ENCODE measurements at places on chromosomes 7 and 10.

- no peak for DNase-seq
Observed at GRCh38 chr10:26854524-26854923, 6.2 kb downstream of the ABI1 start.

DNA sequence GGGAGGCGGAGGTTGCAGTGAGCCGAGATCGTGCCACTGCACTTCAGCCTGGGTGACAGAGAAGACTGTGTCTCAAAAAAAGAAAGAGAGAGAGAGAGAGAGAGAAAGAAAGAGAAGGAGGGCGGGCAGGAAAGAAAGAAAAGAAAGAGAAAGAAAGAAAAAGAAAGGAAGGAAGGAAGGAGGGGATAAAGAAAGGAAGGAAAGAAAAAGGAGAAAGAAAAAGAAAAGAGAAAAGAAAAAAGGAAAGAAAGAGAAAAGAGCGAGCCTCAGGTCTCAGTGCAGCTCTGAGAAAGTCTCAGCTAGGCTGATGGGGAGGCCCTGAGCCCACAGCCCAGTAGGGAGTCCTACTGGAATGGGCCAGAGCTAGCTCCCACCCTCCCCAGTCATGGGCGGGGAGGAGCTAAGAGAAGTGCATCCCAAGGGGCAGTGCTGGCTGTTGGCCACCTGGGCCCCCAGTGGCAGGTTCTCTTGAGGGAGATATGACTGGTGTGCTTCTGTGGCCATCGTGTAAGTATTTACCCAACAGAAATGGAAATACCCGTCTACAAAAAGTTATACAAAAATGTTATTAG, 69.3 kb downstream of the ABRAXAS2 start:
- DNase-seq = no peak

DNA sequence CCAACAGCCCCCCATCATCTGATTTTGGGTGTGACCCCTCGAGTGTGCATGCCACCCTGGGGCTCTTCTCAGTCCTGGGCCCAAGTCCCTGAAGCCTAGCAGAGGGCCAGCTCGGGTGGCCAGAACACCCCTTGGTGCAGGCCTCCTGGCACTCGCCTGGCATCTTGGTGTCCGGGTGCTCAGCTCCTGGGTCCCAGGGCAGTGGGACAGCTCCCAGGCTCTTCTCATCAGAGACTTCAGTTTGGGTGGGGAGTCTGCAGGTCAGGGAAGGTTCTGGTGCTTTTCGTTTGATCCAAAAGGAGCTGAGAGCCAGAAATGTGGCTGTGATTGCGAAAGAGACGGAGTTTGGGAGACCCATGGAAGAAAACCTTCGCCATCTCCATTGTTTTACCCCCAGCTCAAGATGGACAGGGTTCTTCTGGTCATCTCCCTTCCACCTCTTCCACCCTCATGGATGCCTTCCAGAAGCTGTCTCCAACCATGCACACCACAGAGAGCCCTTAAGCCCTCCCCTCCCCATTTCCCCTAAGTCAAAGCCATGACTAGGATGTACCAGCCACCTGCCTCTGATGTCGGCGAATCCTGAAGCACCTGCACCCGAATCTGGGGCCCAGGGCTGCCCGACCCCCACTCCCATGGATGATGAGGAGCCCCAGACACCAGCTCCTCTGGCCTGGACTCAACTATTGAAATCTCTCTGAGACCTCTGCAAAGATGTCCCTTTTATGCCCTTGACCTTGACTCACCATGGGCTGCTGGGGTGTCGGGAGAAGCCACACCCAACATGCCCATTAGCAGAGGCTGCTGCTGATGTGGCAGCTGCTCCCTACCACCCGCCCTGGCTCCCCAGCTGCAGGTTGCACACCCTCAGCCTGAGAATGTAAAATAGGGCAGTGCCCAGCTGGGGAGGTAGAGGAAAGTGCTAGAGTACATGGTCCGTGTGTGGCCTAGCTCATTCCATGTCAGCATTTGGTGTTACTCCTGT, 55.3 kb downstream of the ADCYAP1R1 start:
- DNase-seq = no peak

DNA sequence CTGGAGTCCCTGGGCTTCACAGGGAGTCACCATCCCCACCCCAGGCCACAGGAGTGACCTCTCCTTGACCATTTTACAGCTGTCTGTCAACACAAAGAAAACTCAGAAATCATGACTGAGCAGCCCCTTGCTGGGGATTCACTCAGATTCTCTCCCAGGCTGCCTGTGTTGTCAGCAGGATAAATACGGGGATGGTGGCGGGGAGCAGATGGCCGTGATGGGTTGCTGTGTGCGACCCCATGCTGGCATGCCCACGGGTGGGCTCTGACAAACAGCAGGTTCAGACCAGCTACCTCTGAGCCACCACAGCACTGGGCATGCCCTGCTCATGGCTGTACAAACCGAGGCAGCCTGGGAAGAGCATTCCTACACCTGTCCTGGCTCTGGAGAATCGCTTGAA, 136.1 kb downstream of the SLIT1 start:
- no peak for DNase-seq

DNA sequence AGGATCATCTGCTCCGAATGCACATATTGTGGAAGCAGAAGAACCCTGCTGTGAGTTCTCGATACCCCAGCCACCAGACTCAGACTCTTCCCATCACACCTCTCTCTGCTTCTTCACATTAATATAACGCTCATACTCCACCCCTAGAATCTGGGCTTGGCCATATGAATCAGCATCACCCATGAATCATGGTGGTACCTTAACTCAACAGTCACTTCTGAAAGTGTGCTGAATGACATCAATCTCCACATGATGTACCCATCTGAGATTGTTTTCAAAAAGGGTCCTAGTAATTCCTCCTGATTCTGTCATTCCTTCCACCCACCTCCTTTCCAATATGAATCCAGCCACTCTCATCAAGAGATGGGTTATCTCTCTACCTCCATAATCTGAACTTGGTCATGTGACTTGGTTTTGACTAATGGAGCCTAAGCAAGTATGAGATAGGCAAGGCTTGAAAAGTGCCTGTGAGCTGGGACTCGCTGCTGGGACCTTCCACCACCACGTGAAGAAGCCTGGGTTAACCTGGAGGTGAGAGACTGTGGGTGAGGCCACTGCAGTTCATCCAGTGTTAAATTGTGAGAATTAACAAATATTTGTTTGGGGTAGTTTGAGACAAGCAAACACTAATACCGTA, 15.4 kb downstream of the YWHAG start:
- DNase-seq = no peak

DNA sequence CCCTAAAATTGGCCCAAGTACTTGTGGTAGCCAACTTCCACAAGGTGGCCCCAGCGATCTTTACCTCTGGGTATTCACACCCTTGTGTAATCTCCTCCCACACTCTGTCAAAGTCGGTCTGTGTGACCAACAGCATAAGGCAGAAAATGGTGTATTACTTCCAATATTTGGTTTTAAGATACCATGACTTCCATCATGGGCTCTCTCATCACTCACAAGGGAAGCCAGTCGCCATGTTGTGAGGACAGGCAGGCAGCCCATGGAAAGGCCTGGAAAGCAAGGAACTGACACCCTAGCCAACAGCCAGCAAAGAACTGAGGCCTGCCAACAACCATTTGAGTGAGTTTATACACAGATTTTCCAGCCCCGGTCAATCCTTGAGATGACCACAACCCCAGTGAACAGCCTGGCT, 91.0 kb upstream of the KMT2E start:
- peak; percentile 73 for DNase-seq

- no peak for DNase-seq
Observed at GRCh38 chr7:98681951-98682350, 64.9 kb downstream of the NPTX2 start.

DNA sequence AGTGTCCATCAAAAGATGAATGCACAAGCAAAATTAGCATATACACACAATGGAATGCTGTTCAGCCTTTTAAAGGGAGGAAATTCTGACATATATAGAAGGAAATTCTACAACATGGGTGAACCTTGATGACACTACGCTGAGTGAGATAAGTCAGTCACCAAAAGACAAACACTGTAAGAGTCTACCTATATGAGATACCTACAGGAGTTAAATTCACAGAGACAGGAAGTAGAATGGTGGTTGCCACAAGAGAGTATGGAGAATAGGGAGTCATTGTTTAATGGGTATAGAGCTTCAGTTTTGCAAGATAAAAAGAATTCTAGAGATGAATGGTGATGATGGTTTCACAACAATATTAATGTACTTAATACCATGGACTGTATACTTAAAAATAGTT, 51.8 kb downstream of the HERC4 start:
- DNase-seq = no peak

GRCh38 chr10:31063841-31064240, 32.2 kb upstream of the ZNF438 start:
- no peak for DNase-seq

GRCh38 chr10:62870866-62871265, 54.7 kb upstream of the EGR2 start:
- DNase-seq = no peak

Measured in RWPE1 (cell line).